Neural crest cell (in vitro differentiated cells): ENCODE measurements at places on chromosomes 5 and 9. TPM values are rescaled to one million over a fixed set of nuclear protein-coding genes. Genes with fewer than 3 reads are reported as not detected.

- no peak for DNase-seq
- no peak overlapping the region for H3K27ac ChIP-seq
- no peak overlapping the region for H3K4me3 ChIP-seq
- H3K36me3 ChIP-seq, result peaks cover 4% of the 10 kb centered on the region
Measured at GRCh38 chr9:78408388-78408787, 111.5 kb downstream of the PSAT1 start.

DNA sequence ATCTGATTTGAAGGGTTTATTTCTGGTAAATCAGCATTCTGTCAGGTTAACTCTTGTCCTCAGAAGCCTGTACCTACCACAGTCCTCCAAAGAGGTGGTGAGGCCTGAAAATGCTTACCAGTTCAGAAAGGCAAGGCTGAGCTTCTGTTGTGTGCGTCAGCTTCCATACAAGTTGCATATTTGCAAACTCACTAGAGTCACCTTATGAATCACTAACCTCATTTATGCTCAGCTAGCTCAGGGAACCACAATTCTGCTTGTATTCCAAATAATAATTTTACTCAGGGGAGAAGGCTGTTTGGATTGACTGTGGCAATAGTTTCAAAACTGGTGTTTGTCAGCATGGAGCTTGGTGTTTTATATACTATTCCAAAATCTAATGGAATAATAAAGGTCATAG lies 355.1 kb upstream of the RFX3 start:
- H3K4me3 ChIP-seq, result no peak overlapping the region
- no peak for DNase-seq
- H3K27me3 ChIP-seq, result no peaks in the 10 kb centered on the region
- H3K36me3 ChIP-seq, result no peaks in the 10 kb centered on the region
- peaks cover 18% of the 10 kb centered on the region for H3K4me1 ChIP-seq
- H3K27ac ChIP-seq, result peak overlapping the region; percentile 53

DNA sequence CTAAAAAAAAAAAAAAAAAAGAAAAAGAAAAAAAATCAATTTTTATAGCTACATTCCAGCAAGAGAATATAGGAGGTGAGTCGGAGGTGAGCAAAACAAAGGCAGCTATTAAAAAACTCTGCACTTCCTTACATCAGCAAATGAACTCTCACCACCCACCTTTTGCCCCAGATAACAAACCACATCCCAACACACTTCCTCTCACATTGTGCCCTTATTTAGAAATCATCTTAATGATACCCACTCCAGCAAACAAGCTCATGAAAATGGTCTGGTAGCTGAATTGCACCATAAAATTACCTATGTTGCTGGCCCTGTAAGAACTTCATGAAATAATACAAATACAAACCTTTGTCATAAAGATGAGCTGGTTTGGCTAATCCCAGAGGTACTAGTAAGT lies 82.9 kb downstream of the CEMIP2 start:
- H3K27ac ChIP-seq, result peak overlapping the region; percentile 23
- H3K36me3 ChIP-seq, result peaks cover 20% of the 10 kb centered on the region
- no peaks in the 10 kb centered on the region for H3K27me3 ChIP-seq
- H3K4me3 ChIP-seq, result no peak overlapping the region
- H3K4me1 ChIP-seq, result peaks cover 20% of the 10 kb centered on the region

DNA sequence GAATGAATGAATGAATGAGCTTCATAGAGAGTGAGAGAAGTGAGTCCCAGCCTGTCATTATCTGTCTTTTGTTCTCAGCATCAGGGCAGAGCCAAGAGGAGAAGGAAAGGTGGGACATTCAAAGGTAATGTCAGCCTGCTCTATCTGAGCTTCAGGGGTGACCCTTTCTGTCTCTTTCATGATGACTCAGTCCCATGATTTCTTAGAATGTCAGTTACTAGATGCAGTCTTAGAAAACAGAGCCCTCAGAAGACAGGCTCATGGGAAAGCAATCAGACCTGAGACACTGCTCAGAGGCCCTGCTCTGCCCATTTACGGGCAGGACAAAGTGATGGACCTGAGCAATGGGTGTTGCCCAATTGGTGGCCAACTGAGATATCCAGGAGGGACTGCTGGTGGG lies 1.1 kb downstream of the SPATA31D1 start:
- H3K27ac ChIP-seq, result no peak overlapping the region
- H3K4me1 ChIP-seq, result peaks cover 26% of the 10 kb centered on the region
- no peak overlapping the region for H3K4me3 ChIP-seq
- H3K36me3 ChIP-seq, result peaks cover 3% of the 10 kb centered on the region

- no peak overlapping the region for H3K4me3 ChIP-seq
- peaks cover 14% of the 10 kb centered on the region for H3K36me3 ChIP-seq
- no peaks in the 10 kb centered on the region for H3K27me3 ChIP-seq
Measured at GRCh38 chr5:56426693-56427092, 193.6 kb upstream of the ANKRD55 start.

Gene BAAT
- 0.16 and 0.30 TPM in 2 replicates for total RNA-seq

DNA sequence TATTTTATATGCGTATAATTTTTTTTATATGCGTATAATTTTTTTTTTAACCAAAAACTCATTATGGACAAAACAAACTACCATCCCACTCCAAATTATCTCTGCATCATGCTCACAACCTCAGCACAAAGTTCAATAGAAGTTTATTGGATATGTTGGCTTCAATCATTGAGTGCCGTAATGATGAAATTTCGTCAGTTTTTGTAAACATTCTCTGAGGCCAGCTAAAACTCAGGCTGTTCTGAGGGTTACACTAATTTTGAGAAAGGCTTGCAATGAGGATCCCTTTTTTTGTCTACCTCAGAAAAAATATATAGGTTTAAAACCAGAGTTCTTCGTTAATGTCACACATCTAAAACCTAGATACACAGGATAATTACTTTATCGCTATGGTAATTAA lies 1253.2 kb downstream of the EFNA5 start:
- no peak overlapping the region for H3K27ac ChIP-seq
- no peaks in the 10 kb centered on the region for H3K36me3 ChIP-seq
- no peaks in the 10 kb centered on the region for H3K27me3 ChIP-seq
- no peak overlapping the region for H3K4me3 ChIP-seq
- no peak for DNase-seq

Gene NR2F1-AS1
- total RNA-seq, result 52.4 and 53.1 TPM in 2 replicates

DNA sequence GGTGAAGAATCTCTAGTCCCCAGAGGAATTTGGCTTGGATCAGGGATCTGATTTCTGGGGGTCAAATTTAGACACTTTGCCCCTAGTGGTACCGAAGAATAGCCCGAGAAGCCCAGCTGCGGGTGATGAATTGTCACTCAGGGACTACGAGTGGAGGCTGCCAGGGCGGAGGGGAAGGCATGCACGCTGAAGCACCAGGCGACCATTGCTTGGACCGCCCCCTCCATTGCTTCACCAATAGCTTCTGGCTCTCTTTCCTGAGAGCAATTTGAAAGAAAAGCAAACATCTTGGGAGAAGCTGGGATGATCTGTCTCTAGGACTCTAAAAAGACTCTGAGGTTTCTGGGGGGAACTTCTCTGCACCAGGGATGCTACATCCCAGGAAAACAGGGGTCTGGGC lies 137.6 kb downstream of the CRB2 start:
- no peaks in the 10 kb centered on the region for H3K36me3 ChIP-seq
- H3K4me3 ChIP-seq, result no peak overlapping the region
- no peak overlapping the region for H3K27ac ChIP-seq
- H3K27me3 ChIP-seq, result no peaks in the 10 kb centered on the region
- H3K4me1 ChIP-seq, result peaks cover 5% of the 10 kb centered on the region
- no peak for DNase-seq

Gene TSSK1B
- total RNA-seq, result 0.16 and 0.23 TPM in 2 replicates

Gene SPATA31A6
- total RNA-seq, result 0.16 TPM in 1 of 2 replicates, not detected in the other

GRCh38 chr5:85266692-85267091 lies 882.0 kb upstream of the EDIL3 start:
- no peaks in the 10 kb centered on the region for H3K4me1 ChIP-seq
- DNase-seq, result no peak
- no peaks in the 10 kb centered on the region for H3K36me3 ChIP-seq
- no peak overlapping the region for H3K27ac ChIP-seq
- no peak overlapping the region for H3K4me3 ChIP-seq
- no peaks in the 10 kb centered on the region for H3K27me3 ChIP-seq

DNA sequence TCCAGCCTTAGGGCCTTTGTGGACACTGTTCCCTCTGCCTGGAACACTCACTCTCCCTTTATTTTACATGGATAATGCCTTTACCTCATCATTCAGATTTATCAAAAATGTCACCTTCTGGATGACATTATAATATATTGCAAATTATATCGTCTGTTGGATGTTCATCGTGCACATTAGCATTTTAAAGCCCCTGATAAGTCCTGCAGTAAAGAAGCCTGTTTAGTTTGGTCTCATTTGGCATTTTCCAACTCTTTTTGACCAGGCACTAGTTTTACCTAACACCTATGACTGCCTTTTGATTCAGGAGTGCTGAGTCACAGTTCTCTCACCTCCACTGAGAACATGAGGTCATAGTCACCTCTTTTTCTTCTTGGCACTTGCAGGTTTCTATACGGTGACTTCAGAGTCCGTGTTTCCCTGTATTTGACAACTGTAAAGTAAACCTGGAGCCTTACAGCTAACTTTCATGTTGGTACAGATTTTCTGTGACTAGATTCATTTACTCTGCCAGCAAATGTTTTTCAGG lies 57.7 kb upstream of the STC2 start:
- H3K27me3 ChIP-seq, result peaks cover 10% of the 10 kb centered on the region
- DNase-seq, result no peak
- no peaks in the 10 kb centered on the region for H3K36me3 ChIP-seq

DNA sequence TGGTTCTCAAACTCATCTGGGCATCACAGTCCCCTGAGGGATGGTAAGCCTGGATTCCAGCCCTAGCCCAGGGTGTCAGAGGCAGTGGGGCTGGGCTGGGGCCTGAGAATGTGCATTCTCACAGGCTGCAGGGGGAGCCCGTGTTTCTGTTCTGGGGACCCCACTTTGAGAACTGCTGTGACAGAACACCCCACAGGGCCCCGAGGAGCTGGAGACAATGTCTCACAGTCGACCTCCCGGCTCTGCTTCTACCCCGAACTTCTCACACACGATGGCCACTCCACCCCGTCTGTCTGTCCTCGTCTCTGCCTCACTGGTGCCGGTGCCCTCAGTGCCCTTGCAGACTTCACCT lies 130.0 kb downstream of the CACNA1B start:
- H3K4me3 ChIP-seq, result no peak overlapping the region
- DNase-seq, result no peak
- H3K36me3 ChIP-seq, result no peaks in the 10 kb centered on the region
- no peaks in the 10 kb centered on the region for H3K27me3 ChIP-seq

DNA sequence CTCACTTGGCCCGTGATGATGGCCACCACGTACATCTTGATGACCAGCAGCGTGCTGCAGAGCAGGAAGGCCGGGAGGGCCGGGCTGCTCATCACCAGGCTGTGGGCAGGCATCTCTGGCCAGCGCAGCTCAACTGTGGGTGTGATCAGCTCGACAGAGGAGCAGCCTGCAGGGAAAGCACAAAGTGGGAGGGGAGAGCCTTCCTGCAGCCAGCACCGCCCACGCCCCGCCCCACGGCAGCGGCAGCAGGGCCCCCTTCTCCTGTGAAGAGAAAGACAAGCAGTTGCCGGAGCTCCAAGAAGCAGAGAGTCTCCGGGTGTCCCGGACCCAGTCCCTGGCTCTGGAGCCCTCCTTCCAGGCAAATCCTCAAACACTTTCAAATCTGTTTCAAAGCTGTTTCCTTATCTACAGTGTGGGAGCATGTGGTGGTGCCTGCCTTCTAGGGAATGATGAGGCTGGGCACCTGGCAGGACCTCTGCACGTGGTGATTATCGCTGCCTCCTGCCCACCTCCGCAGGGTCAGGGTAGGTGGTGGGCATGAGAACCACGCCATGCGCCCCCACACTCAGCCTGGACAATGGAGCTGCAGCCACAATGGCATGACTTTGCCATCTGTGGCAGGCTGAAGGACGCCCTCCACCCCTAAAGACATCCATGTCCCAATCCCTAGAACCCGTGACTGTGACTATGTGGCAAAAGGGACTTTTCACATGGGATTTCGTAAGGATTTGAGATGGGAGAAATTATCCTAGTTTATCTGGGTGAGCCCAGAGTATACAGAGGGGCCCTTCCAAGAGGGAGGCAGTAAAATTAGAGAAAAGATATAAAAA lies at the start of gene PTGES:
Gene PTGES, minus strand, starts transcription at position 143 of the 830 bp plus-strand sequence. Its CDS starts 30 bp downstream, at position 113.
- H3K4me3 ChIP-seq, result no peak within 1 kb of the TSS
- no peaks in the 10 kb centered on the region for H3K36me3 ChIP-seq
- H3K27me3 ChIP-seq, result no peaks in the 10 kb centered on the region

GRCh38 chr9:37151812-37152211 lies 31.4 kb downstream of the ZCCHC7 start:
- peaks cover 15% of the 10 kb centered on the region for H3K36me3 ChIP-seq
- peaks cover 33% of the 10 kb centered on the region for H3K4me1 ChIP-seq
- no peak overlapping the region for H3K27ac ChIP-seq
- no peak overlapping the region for H3K4me3 ChIP-seq
- no peaks in the 10 kb centered on the region for H3K27me3 ChIP-seq

Gene SH3RF2
- 0.72 and 1.0 TPM in 2 replicates for total RNA-seq
